ENCODE measurements at places on chromosomes 11 and 22. TPM values are rescaled to one million over a fixed set of nuclear protein-coding genes. Genes with fewer than 3 reads are reported as not detected.
A peak's percentile ranks its signal among the peaks of the same experiment; 100 is the strongest.

LINC01488 gene
- not detected for total RNA-seq

GRCh38 chr11:488062-488461, 19.0 kb downstream of the RNH1 start:
- no peak for DNase-seq

DNA sequence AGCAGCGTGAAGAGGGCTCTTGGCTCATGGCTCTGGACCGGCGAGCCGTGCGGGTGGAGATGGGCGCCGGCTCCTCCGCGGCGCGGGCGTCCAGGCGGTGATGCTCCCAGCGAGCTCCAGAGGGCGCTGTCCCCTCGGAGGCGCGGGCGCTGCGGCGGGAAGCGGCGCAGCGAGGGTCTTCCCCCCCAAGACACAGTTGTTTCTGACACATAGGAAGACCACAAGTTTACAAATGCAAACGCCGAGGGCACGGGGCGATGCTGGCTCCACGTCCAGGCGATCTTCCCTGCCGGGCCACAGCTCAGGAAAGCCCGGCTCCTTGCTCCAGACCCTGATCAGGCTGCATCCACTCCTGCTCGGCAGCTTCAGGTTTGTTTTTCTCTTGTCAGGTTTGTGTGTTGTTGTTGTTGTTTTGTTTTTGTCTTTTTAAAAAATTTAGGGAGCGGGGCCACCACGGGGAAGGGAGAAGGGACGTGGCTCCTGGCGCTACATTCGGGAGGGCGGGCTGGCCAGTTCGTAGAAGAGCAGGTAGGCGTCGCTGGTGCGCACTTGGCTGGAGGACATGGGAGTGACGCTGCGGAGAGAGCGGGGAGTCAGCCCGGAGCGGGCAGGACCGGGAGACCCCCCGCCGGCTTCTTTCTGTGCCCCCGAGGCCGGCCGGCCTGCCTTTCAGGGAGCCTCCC, 10.0 kb upstream of the MFRP start:
- DNase-seq: peak; percentile 66

- DNase-seq: no peak
These were observed 3.2 kb upstream of the ETS1 start for GRCh38 chr11:128590587-128590986.

All from IMR-90 (cell line).